ENCODE measurements at places on chromosomes 4 and X.

DNA sequence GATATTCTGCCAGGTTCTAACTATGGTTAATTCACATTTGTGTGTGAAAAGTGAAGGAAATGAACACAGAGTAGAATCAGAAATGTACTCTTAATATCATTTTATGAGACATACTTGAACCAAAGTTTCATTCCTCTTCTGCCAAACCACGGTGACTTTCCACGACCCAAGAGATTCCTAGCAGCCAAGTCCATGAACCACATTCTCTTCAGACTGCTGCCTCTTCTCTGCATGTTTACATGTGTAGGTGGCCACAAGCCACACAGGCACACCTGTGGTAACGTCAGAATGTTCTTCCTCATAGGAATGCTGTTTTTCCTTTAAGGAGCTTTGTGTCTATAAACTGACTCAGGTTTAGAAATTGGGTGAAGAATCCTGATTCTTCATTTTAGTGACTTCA is 1411.2 kb downstream of the RAPGEF2 start:
- DNase-seq, result no peak

GRCh38 chr4:57351731-57352130 is 241.5 kb upstream of the IGFBP7 start:
- DNase-seq, result peak; percentile 39

GRCh38 chr4:117293784-117294183 is 208.4 kb upstream of the TRAM1L1 start:
- DNase-seq, result no peak

- no peak for DNase-seq
Observed at GRCh38 chrX:114582264-114582632, 1.6 kb upstream of the HTR2C start.

DNA sequence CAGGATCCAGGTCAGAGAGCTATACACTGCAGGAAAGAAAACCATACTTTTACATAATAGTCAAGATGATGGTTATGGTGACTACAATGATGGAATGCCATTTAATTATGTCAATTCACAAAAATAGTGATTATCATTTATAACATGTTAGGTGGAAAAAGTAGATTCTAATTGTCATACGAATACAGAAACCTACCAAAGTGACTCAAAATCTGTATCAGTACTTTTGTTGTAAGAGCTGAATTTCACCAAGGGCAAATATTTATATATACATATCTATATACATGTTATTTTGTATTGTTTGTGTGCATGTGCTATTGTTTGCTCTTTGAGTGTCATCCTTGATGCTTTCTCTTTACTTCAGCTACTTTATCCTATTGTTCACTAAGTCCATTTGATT is 485.4 kb downstream of the INPP4B start:
- DNase-seq, result no peak

GRCh38 chrX:131778269-131779218 is 234.7 kb downstream of the OR13H1 start:
- DNase-seq, result no peak

GRCh38 chrX:47583240-47583861 is 1.1 kb downstream of the TIMP1 start:
- no peak for DNase-seq

DNA sequence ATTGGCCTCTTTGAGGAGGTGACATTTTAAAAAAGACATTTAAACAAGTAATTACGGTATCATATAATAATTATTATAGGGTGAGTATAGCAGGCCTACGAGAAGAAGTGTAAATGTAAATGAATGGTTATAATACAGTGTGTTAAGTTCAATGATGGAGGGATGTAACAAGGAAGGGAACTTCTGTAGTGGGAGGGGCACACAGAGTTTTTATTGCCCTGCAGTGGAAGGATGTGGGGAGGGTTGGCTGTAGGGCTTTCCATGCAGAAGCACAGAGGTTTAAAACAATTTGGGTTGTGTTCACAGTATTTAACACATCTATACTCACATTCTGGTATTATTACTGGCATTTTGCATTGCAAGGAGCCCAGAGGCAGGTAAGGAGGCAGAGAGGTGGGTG is 41.1 kb downstream of the AFF1 start:
- DNase-seq, result no peak

DNA sequence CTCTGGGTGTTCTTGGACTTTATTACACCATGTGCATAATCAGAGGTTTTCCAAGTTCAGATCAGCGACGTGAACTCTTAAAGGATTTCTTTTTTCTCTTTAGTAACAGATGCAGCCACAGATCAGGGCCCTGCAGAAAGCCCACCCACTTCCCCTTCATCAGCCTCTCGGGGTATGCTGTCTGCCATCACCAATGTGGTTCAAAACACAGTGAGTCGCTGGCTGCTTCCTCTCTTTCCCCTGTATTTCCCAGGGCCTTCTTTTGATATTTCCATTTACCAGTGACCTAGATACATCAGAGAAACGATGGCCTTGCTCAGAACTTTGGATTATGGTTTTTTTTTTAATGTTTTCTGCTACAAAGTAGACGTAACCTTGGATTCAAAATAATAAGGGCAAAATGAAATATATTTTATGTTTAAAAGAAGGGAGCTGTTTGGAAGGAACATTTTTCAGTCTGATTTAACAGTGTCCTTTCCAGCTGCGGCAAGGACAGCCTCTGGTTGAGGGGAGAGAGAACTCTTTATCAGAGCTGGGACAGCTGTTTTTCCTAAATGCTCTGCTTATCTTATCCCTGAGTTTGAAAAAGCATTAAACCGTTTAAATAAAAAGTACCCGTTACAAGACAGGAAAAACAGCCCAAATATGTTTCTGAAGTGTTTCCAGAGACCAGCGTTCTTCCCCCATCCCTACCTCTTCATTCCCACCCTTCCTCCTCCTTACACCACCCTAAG is 38.2 kb downstream of the FAM114A1 start:
- no peak for DNase-seq

DNA sequence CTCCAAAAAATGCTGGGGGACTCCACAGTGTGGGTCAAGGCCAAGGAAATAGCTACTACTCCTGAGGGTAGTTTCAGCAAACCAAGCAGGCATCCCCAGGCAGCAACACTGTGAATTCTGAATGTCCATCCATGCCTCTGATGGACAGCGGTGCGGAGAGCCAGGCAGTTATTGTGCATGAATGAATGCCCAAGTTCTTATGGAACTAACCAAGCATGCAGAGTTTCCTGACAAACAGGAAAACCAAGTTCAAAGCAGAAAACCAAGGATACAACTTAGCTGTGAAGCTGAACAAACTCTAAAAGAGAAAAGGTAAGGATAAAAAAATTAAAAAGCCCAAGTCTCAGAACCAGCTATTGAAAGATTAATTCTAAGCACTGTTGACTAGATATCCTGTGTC is 642.6 kb upstream of the HS3ST1 start:
- no peak for DNase-seq

GRCh38 chrX:107721318-107721717 is 54.3 kb downstream of the TSC22D3 start:
- DNase-seq, result no peak

DNA sequence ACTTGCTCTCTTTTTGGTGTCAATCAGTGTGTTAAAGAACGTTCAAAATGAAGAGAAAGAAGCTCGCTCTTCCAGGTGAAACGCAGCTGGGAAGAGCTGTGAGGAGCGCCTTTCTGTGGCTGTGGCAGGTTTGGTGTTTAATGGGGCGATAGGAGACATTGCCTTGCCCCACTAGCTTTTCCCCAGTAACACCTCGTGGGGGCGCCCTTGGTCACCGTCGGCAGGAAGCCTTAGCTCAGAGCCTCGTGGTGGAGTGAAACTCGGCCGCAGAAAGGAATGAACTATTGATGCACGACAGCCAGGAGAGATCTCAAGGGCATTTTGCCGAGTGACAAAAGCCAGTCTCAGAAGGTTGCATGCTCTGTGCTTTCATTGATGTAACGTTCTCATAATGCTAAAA is 65.1 kb downstream of the GPR143 start:
- no peak for DNase-seq

DNA sequence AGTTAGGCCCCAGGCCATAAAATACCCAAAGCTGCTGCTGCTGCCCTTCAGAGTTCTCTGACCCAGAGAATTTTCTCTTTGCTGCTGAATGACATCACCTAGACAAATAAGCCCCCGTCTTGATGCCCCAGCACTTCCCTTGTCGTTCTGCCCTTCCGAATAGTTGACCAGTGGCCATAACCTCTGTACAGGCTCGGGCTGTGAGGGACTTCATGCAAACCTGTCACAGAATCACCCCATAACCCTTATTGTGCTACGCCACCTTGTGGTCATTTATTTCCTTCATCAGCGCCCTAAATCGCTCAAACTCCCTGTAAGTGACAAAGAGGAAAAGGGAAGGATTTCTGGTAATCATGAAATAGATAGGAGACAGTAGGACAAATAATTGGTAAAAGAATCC is 18.8 kb downstream of the SPACA5 start:
- no peak for DNase-seq

GRCh38 chr4:22456291-22456690 is 59.6 kb downstream of the ADGRA3 start:
- DNase-seq, result no peak

DNA sequence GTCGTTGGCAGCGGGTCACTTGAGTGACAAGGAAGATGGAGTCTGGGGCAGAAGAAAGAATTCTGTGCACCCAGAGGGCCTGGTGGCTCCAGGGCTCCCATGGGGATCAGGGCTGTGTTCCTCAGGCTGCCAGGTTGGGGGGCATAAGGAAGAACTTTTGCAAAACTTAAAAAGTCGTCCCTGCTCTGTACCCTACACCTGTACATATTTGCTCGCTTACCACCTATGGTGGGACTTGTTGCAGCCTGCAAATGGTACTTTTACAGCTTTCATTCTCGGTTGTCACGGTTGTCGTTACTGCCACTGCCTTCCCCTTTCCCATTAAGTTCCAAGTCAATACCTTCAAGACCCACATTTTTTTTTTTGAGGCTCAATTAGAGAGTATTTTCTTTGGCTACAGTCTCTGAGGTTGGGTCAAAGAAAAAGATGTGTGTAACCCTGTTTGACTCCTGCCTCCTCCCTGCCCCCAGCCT is 9.1 kb downstream of the ARX start:
- DNase-seq, result no peak

- DNase-seq, result no peak
Observed at GRCh38 chrX:154827194-154828015, 7.1 kb downstream of the SMIM9 start.

- DNase-seq, result no peak
Observed at GRCh38 chr4:24063731-24064130, 173.9 kb upstream of the PPARGC1A start.

DNA sequence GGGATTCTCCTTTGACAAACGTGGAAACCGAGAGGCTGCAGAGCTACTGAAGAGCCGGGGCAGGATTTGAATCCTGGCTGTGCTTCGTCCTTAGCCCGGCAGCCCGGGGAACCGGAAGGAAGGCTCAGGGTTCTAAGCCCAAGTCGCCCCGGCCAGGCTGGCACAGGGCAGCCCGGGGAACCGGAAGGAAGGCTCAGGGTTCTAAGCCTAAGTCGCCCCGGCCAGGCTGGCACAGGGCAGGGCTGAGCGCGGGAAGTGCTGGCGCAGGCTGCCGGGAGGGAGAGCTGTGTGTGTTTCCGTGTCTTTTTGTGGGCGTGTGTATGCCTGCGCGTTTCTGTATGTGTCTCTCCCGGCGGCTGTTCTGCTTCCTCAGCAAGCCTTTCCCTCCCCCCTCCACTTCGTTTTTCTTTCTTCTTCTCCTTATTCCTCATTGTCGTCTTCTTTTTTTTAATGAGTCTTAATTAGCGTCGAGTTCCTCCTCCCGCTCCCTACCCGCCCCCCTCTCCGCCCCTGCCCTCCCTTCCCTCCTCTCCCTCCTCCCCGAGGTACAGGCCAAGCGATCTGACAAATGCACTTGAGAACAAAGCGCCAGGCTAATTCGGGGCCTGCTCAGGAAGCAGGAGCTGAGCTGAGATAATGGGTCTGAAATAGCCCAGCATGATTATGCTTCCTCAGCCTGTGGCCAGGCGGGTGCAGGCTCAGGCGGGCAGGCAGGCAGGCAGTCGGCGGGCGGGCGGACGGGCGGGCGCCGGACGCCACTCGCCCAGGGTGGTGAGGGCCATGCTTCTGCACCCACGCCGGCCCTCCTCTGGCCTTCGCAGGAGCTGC is 65.9 kb downstream of the EFNB1 start:
- no peak for DNase-seq

DNA sequence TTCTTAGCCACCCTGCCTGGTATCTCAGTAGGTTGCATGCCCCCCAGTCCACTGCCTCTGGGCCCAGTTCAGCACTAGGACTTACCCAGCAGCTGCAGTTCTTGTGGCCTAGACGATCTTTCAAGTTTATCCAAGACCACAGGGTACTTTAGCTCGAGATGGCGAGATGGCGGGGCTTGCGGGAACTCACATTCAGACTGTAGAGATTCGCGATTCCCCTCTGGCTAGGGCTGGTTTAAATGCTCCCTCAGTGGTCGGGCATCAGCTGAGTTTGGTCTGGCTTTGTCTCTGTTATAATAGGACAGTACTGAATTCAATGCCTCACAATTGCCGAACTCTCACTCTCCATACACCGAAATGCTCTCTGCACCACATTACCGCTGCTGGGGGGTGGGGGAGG is 18.4 kb upstream of the RFC1 start:
- DNase-seq, result no peak

- no peak for DNase-seq
Observed at GRCh38 chr4:158610790-158611189, 60.9 kb downstream of the C4orf46 start.

- DNase-seq, result no peak
Observed at GRCh38 chrX:375181-376036, 11.3 kb downstream of the PPP2R3B start.

DNA sequence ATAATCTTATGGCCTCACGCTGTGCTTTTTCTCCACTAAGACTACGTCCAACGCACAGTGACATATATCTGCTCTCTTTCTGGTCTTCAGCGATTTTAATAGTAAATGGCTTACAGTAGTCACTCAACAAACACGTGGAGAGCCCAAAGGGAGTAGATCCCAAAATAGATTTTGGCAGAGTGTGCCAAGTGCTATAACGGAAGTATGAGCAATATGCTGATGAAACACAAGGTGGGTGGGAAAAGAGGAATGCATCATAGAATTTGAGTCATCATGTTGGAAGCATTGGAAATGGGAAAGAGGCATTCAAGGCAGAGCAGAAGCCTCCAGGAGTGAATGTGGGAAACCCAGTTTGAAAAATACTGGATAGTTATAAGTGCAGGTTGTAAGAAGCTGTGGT is 129.1 kb upstream of the LDB2 start:
- DNase-seq, result peak; percentile 92

GRCh38 chr4:94126669-94127068 is 81.0 kb upstream of the SMARCAD1 start:
- DNase-seq, result no peak

GRCh38 chr4:84494531-84494930 is 4.6 kb downstream of the NKX6-1 start:
- no peak for DNase-seq

DNA sequence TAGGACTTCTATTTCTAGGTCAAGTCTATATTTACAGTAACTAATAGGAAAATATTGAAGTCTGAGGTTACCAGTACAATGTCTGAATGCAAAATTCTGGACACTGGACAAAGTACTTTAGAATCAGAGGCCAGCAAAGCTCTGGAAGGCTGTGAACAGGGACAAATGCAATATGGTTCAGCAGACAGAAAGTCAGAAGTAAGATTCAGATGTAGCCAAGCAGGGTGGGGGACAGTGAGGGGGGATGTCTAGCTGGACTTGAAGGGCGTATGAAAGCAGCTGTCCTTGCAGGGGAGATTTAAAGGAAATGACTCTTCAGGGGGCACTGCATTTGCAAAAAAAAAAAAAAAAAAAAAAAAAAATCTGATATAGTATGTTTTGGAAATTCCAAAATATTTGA is 2.9 kb downstream of the SORBS2 start:
- DNase-seq, result no peak

Data from AG09309 (cell line).